Non-pigmented ciliary epithelial cell (primary cell): ENCODE measurements at places on chromosomes 3 and 15.
A peak's percentile ranks its signal among the peaks of the same experiment; 100 is the strongest.

DNA sequence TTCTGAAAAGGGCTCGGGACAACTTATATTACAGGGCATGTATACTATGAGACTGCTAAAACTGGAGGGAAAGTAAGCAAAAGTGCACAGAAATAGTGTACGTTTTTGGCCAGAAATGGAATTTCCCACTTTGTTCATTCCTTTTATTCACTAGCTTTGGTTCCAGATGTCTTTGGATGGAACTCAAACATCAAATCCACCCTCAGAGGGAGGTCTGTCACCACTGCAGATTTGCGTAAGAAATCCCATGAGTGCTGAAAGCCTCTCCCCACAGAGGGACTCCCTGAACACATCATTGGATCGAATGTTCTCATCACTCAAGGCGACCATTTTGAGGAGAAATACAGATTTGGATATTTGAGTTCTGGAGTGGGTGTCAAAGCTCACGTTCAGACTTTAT is 71.6 kb downstream of the FEM1B start:
- no peak for DNase-seq

GRCh38 chr3:157066335-157067098 is 93.4 kb downstream of the CCNL1 start:
- DNase-seq = no peak

DNA sequence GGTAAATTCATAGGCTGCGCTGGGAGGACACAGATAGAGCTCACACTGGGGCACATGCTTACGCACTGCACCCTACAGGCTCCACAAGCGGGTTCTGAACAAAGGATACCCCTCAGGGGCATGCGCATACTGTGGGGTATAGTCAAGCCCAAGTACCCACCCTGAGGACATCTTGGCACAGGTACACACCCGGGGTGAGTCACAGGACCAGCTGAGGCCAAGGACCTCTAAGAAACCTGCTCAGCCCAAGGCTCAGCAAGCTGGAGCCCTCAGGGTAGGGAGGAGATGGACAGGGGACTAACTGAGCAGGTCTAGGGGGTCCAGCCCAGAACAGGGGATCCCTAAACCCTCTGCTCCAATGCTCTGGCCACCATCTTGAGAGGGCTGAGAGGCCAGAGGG is 3.3 kb downstream of the SHISA5 start:
- DNase-seq = no peak

- peak; percentile 3 for DNase-seq
Observed at GRCh38 chr15:61383421-61383820, 154.3 kb upstream of the RORA start.
